LHCN-M2 (cell line): ENCODE measurements at places on chromosomes 3 and 15. TPM values are rescaled to one million over a fixed set of nuclear protein-coding genes. Genes with fewer than 3 reads are reported as not detected.

IQCH gene
- 4.1 and 4.8 TPM in 2 replicates for total RNA-seq

OR5K2 gene
- total RNA-seq: not detected in 2 replicates

TMC3 gene
- not detected in 2 replicates for total RNA-seq

DNA sequence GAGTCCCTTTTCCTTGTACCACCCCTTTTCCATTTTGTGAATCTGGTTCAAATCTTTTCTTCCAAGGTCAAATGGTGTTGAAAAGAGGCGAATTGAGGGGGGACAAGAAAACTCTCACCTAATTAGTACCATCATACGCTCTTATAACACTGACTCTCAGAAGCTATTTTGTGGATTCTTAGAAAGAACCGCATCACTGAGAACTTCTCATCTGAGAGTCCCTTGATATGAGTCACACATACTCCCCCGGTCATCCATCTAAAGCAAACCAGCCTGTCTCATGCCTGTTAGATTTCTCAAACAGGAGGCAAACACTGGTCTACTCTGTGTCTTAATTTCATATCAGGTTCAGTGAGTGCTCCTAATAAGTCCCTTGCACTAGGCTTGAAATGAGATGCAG lies 76.5 kb upstream of the SPRED1 start:
- DNase-seq: peak; percentile 85

- no peak for DNase-seq
These were observed 596.7 kb downstream of the PDCD6IP start for GRCh38 chr3:34394978-34395748.

DNA sequence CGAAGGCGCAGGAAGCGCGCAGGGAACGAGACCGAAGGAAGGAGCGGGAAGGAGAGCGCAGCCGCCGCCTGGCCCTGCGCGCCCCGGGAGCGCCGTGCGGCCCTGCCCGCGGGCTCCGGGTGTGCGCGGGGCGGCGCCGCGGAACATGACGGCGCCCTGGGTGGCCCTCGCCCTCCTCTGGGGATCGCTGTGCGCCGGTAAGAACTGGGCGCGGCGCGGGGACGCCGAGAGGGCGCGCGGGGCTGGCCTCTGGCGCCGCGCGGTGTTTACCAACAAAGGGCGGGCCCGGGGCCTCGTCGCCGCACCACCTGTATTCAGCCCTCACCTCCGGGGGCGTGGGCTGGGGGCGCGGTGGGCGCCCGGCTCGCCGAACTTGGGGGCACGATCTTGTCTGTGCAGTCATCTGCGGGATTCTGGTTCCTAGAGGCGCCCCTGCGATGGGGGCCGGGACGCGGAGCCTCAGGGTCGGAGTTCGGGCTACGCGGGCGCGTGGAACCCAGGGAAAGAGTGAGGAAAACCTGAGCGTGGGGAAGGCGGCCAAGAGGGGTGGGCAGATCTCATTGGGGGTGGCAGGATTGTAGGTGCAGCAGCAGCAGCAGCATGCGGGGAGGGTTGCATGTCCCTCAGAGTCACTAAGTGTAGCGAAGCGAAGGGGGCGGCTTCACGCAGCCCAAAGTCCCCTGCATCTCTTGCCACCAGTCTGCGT lies 641 bp downstream of the ACVR2B start:
- no peak for DNase-seq

ATP2B2 gene
- total RNA-seq: under 0.01 TPM in 1 of 2 replicates, not detected in the other

GRCh38 chr3:112735926-112736325 lies 95.0 kb upstream of the CCDC80 start:
- peak; percentile 39 for DNase-seq

DNA sequence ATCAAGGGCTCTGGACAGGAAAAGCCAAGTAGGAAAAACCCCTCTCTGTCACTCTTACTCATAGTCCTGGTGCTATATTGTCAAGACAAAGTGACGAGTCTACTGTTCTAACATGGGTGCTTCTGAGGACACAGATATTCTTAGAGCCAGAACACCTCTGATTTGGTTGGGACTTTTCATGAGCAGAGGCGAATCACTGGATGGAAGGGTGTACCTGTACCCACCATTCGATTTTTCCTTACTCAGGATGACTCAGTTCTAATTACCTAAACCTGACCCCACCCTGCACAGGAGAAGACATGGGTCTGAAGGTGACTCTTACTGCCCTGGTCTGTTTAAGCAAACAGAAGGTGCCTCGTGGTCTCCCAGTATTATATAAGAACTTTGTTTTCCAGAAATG lies 58.5 kb downstream of the ABCC5 start:
- DNase-seq: no peak

- no peak for DNase-seq
These were observed 5.6 kb downstream of the SLC25A38 start for GRCh38 chr3:39388741-39389248.

LMAN1L gene
- 0.06 TPM in 1 of 2 replicates, not detected in the other for total RNA-seq

GRCh38 chr15:48641416-48641815 lies 4.1 kb downstream of the FBN1 start:
- peak; percentile 76 for DNase-seq

- peak; percentile 35 for DNase-seq
These were observed 334.9 kb upstream of the NR2F2 start for GRCh38 chr15:95995375-95996168.

DNA sequence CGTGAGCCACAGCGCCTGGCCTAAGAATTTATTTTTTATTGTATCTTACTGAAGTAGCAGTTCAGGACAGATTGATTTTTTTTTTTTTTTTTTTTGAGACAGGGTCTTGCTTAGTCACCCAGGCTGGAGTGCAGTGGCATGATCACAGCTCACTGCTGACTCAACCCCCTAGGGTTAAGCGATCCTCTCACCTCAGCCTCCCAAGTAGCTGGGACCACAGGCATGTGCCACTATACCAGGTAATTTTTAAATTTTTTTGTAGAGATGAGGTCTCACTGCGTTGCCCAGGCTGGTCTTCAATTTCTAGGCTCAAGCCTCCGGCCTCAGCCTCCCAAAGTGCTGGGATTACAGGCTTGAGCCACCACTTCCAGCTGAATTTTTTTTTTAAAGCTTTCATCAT lies 99.8 kb upstream of the HERC1 start:
- peak; percentile 34 for DNase-seq

ZBED2 gene
- total RNA-seq: not detected in 2 replicates

CHRNA3 gene
- not detected in 2 replicates for total RNA-seq

GRCh38 chr15:61794881-61795280 lies 265.4 kb downstream of the VPS13C start:
- DNase-seq: peak; percentile 80

- no peak for DNase-seq
These were observed 247.4 kb downstream of the ARRDC4 start for GRCh38 chr15:98207928-98208327.

RPL29 gene
- total RNA-seq: 1,243 and 1,634 TPM in 2 replicates

CCDC80 gene
- 96.0 and 137 TPM in 2 replicates for total RNA-seq
